ENCODE measurements at places on chromosomes 11 and 22.

- DNase-seq: no peak
These were observed 4.9 kb upstream of the CCDC86 start for GRCh38 chr11:60836866-60837515.

DNA sequence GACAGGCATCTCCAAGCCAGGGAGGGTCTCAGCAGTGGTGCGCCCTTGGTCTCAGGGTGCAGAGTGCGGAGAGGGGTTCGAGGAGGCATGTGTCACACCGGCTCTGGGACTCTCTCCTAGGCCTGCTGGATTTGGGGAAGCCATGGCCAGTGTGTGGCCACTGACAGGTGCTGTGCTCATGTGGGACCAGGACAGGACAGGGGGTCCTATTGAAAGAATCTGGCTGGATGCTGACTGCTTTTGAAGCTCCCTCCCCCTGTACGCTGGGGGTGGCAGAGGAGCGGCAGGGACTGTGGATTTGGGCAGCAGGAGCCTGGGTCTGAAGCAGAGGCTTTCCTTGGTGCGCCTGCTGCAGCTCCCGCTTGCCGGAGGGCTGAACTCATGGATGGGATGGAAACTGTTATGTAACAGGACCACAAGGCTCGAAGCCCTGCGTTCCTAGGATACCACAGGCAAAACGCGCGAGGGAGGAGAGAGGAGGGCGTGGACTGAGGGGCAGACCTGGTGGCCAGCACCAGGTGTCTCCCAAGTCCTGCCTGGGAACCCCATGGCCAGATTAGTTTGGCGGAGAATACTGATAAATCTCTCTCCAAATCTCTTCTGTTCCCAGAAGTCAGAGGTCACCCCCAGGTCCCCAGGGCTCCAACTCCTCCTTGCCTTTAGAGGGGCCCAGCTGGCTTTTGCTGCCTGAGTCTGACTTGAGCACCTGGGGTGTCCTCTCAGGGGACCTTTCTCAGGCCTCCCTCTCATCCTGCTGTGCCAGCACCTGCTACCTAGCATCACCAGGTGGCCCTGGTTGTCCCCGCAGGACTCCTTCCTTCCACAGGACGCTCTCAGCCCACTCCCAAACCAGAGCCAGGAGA lies 13.8 kb upstream of the TEF start:
- no peak for DNase-seq

- DNase-seq: peak; percentile 23
These were observed 1.3 kb downstream of the MRPL23 start for GRCh38 chr11:1948389-1948788.

- DNase-seq: no peak
These were observed 14.5 kb upstream of the GAB2 start for GRCh38 chr11:78432058-78432515.

- DNase-seq: no peak
These were observed 7.6 kb downstream of the ATXN10 start for GRCh38 chr22:45678961-45679912.

GRCh38 chr11:70853770-70854108 lies 398.6 kb downstream of the SHANK2 start:
- no peak for DNase-seq

DNA sequence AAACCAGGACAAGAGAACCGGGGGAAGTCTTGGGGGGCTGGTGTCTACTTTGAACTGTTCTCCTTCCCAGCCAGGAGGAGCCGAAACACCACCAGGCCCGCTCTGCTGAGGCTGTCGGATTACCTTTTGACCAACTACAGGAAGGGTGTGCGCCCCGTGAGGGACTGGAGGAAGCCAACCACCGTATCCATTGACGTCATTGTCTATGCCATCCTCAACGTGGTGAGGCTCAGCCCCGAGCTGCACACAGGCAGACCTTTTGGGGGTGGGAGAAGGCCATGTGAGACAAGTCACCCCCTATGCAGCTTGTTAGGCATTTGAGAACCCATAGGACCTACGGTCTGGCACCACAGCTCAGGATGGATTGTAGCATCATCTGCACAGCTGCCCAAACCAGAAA lies 2.8 kb downstream of the HTR3A start:
- DNase-seq: peak; percentile 82

- DNase-seq: no peak
These were observed 1.5 kb downstream of the OLFML1 start for GRCh38 chr11:7486781-7487140.

DNA sequence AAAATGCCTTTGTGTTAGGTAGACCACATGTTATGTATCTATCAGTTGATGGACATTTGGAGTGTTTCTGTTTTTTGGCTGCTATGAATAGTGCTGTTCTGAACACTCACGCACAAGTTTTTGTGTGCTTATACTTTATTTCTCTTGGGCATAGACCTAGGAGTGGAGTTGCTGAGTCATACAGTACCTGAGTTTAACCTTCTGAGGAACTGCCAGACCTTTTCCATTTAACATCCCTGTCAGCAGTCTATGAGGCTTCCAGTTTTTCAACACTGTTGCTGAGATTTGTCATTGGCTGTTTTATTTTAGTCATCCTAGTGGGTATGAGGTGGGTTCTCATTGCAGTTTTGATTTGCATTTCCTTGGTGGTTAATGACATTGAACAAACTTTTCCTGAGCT lies 4.4 kb downstream of the CTTN start:
- DNase-seq: no peak

DNA sequence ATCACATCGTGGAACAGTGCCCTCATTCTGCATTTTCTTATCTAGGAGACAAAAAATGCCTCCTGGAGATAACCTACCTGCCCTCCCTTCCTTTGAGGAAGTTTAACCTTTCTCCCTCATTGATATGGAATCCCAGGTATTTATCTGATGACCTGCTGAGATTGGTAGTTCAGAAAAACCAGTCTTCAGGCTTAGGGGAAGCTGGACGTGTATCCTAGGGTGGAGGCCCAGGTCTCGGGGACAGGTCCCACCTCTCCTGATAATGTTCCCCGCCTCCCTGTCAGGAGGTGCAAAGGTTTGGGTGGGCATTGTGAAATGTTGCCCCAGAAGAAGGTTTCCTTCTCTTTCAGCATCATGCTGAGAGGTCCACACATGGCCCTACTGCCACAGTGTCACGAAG lies 186.9 kb upstream of the NAV2 start:
- DNase-seq: no peak

DNA sequence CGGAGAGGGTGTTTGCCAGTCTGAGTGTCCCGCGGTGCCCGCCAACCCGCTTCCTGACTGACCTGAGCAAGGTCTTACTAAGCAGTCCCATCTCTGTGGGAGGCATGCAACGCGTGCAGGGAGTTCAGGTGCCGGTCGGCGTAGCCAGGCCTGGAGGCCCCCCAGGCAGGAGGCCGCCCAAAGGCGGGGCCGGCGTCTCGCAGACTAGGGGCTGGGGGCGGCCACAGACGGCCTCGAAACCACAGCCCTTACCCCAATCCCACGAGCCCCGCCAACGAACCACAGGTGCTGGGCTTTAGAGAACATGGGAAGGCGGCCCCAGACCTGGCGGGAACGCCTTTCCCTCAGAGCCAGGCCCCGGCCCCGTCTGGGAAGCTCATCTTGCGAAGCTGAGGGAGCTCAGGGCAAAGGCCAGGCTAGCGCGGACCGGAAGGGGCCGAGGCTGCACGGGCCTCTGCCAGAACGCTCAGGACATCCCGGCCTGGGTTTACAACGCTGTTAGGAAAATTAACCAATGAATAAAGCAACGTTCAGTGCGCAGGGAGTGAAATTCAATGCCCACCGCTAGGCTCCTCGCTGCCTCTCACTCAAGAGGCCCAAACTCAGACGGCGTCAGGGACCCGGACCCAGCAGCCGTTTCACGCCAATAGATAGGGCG lies 2.1 kb upstream of the MTFP1 start:
- peak; percentile 93 for DNase-seq

GRCh38 chr11:125167292-125167953 lies 2.9 kb downstream of the PKNOX2 start:
- DNase-seq: peak; percentile 72

- DNase-seq: no peak
These were observed 45.6 kb downstream of the COMMD9 start for GRCh38 chr11:36243641-36244040.

DNA sequence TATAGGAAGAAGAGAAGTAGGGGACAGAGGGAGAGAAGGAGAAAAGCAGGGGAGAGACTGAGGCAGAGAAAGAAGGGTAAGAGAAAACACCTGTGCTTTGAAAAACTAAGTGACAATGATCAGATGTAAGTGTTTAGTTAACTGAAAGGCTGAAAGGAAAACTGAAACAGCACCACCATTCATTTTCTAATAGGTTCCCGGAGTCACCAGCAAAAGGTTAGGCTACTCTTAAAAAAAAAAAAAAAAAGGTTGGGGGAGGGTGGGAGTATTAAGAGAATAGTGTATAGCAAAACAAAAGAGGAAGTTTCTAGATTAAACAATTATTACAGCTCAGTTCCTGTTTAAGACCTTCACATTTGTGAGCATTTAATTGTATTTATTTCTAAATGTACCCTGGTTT lies 113.8 kb downstream of the CADM1 start:
- DNase-seq: no peak

DNA sequence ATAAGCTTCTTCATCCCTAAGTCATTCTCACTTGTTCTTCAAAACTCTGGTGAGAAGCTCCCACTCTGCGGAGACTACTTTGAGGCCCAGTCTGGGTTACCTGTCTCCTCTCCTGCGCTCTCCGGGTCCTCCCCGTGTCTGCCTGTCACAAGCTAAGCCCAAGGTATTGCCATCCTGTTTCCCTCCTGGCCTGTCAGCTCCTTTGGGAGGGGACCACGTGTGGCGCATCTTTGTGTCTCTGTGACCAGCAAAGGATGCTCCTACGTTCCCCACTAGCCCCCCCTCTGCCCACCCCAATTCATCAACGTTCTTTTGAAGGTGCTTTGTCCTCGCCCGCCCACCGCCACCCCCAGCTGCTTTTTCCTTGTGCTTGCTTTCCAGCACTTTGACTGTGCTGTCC lies 31.8 kb upstream of the FBLN1 start:
- DNase-seq: peak; percentile 12

- DNase-seq: no peak
These were observed 95.7 kb downstream of the STIM1 start for GRCh38 chr11:3950996-3951660.

- peak; percentile 40 for DNase-seq
These were observed 25.5 kb upstream of the MGAT3 start for GRCh38 chr22:39431216-39431801.

DNA sequence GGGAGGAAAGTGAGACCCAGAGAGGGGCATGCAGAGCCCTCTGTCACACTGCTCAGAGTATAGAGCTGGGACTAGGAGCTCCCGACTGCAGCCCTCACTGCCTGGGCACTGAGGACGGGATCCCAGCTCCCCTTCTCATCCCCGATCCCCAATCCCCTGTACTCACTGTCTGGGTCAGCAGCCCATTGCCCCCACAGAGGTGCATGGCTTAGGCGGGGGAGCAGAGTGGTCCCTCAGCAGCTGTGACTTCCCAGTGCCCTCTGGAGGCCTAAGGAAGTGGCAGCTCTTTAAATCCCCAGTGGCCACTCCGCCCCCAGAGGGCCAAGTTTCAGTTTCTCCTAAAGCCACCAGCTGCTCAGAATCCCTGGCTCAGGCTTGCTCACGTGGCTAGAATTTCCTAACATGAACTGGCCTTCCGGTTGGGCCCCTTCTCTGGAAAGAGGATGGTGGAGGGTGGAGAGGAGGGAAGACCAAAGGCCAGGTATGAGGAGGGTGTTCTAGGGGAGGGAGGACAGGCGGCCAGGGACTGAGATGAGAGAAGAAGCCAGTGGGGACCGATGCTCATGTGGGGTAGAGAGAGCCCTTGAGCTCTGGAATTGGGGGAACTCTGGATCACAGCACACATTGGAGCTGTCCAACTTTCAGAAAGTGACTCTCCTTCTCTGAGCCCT lies at the start of gene BATF2:
Gene BATF2, minus strand, starts transcription at position 262 of the 671 bp plus-strand sequence. Its CDS starts 57 bp downstream, at position 205.
- DNase-seq: peak; percentile 91

GRCh38 chr11:126416542-126417090 lies 61.1 kb downstream of the ST3GAL4 start:
- DNase-seq: peak; percentile 94

GRCh38 chr11:90753546-90753945 lies 530.7 kb upstream of the CHORDC1 start:
- DNase-seq: no peak

- no peak for DNase-seq
These were observed 116.4 kb downstream of the SEZ6L start for GRCh38 chr22:26285632-26286031.

DNA sequence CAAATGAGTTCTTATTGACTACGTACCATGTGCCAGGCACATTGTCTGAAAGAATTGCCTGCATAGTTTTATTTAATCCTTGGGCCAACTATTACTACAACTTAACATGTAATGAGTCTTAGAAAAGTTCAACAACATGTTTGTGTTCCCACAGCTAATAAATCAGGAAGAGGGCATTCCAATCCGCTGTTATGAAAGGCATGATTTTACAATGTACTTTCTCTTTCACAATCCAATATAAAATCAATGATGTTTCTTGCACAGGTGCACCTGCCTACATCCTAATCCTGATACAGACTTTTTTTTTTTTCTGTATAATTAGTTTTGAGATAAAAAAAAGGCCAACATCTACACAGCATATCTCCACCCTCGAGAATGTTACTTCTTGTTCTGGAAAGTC lies 728.4 kb upstream of the CCDC90B start:
- DNase-seq: no peak

GRCh38 chr11:44944181-44944852 lies 6.4 kb downstream of the TP53I11 start:
- no peak for DNase-seq

GRCh38 chr22:34763496-34763895 lies 302.5 kb upstream of the ISX start:
- DNase-seq: no peak

- DNase-seq: no peak
These were observed 22.0 kb upstream of the MS4A6A start for GRCh38 chr11:60204922-60205321.

- DNase-seq: no peak
These were observed 79.1 kb upstream of the SCUBE2 start for GRCh38 chr11:9170450-9170849.

DNA sequence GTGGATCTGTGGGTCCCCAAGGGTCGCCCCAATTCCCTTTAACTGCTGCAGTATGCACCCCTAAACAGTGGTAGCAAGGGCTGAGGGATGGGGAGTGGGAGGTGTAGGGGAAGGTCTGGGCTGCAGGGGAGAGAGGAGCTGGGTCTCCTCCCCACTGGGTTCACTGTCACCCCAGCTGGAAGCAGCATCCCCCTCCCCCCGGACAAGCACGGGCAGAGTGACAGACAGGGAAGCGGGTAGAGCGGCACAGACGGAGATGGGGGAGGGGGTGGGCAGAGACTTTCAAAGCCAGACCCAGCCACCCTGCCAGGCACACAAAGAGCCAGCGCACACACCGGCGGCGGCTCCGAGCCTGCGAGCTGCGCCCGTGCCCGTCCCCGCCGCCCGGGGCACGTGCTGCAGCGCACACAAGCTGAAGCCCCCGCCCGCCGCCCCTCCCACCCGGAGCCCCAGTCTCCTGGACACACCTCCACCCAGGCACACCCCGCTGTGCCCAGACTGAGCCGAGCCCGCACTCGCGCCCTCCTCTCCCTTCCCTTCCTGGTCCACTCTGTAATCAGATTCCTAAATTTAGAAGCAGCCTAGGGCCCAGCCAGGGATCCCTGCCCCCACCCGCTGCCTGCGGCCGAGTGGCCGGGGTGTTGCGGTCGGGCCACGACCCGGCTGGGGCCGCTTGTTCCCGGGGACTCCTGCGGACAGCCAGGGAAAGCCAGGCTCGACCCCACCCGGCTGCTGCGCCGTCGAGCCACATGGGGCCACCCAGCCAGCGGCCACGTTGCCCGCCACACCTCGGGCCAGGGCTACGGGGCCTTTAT lies 935 bp upstream of the RCOR2 start:
- DNase-seq: no peak
